ENCODE measurements at places on chromosomes 2 and 18. TPM values are rescaled to one million over a fixed set of nuclear protein-coding genes. Genes with fewer than 3 reads are reported as not detected.

- no peaks in the 10 kb centered on the region for H3K27me3 ChIP-seq
- no peak overlapping the region for H3K27ac ChIP-seq
- H3K4me3 ChIP-seq, result no peak overlapping the region
Measured at GRCh38 chr2:181117206-181117925, 137.0 kb downstream of the UBE2E3 start.

GRCh38 chr2:139685090-139685983, 905.1 kb upstream of the NXPH2 start:
- no peaks in the 10 kb centered on the region for H3K36me3 ChIP-seq
- H3K27ac ChIP-seq, result no peak overlapping the region
- no peak overlapping the region for H3K4me3 ChIP-seq
- H3K4me1 ChIP-seq, result no peaks in the 10 kb centered on the region

GRCh38 chr2:69012310-69013141, 453 bp upstream of the ANTXR1 start:
- peaks cover 6% of the 10 kb centered on the region for H3K4me1 ChIP-seq
- H3K4me3 ChIP-seq, result peak overlapping the region; percentile 88
- H3K27ac ChIP-seq, result peak overlapping the region; percentile 86
- H3K36me3 ChIP-seq, result no peaks in the 10 kb centered on the region
- H3K27me3 ChIP-seq, result no peaks in the 10 kb centered on the region
- DNase-seq, result peak; percentile 88

REG3A gene
- not detected for total RNA-seq

All from ovary (tissue), 10 donors.